ENCODE measurements at places on chromosomes 6 and 20. TPM values are rescaled to one million over a fixed set of nuclear protein-coding genes. Genes with fewer than 3 reads are reported as not detected.

The LRRC73 gene
- total RNA-seq: 0.06 TPM

The HCK gene
- total RNA-seq: 0.06 TPM

The FERMT1 gene
- total RNA-seq: 0.38 TPM

The RSPO3 gene
- total RNA-seq: under 0.01 TPM

The GPR31 gene
- not detected for total RNA-seq

The FOXC1 gene
- total RNA-seq: 3.2 TPM

The TNFAIP3 gene
- 22.3 TPM for total RNA-seq

The RAET1E gene
- total RNA-seq: not detected

The HAO1 gene
- not detected for total RNA-seq

The ZBTB12 gene
- total RNA-seq: 1.1 TPM

The ZC2HC1B gene
- not detected for total RNA-seq

The GSTA1 gene
- not detected for total RNA-seq

The MCM3 gene
- total RNA-seq: 83.4 TPM

The GMNN gene
- 30.1 TPM for total RNA-seq

The RSPO4 gene
- total RNA-seq: not detected

The EPPIN gene
- total RNA-seq: not detected

The WFDC10A gene
- total RNA-seq: not detected

The OOEP gene
- not detected for total RNA-seq

The SPEF1 gene
- total RNA-seq: 0.13 TPM

The TTBK1 gene
- total RNA-seq: 0.06 TPM

The TGM3 gene
- total RNA-seq: not detected

The CDH4 gene
- 0.16 TPM for total RNA-seq

The PROKR2 gene
- total RNA-seq: not detected

The KCNG1 gene
- 3.4 TPM for total RNA-seq

The SGK2 gene
- under 0.01 TPM for total RNA-seq

The C6orf15 gene
- total RNA-seq: not detected

The TRIM31 gene
- total RNA-seq: not detected

The MOG gene
- not detected for total RNA-seq

The LAMA4 gene
- 391 TPM for total RNA-seq

The RAMACL gene
- total RNA-seq: 1.8 TPM

Data from bladder microvascular endothelial cell (primary cell).